Stimulated activated CD8-positive, alpha-beta memory T cell treated with anti-CD3 and anti-CD28 coated beads, Interleukin-4, amount 100 ng/mL, for 48 hours (primary cell): ENCODE measurements at places on chromosomes 5 and 9.

DNA sequence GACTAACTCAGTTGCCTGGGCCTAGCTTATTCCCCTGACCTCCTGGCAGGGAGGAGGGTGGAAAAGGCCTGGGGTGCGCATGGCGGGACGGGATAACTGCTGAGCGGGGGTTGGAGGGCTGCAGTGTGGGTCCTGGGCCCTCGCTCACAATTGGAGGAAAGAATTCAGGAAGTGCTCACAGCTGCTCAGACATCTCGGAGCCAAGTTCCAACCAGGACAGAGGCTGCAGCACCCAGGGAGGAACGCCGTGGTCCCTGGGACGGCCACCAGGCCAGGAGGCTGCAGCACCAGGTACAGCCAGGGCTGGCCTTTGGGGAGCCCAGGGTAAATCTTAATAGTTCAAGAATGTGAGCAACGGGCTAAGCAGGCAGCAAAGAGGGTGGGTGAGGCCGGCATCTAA lies at the start of gene SPAAR:
Gene SPAAR, plus strand, starts transcription at position 217 of the 400 bp plus-strand sequence. CDS start 974 bp downstream, outside the sequence.
- DNase-seq: no peak

GRCh38 chr5:140113180-140113698 lies 670 bp upstream of the PURA start:
- DNase-seq: peak; percentile 49

- peak; percentile 45 for DNase-seq
Observed at GRCh38 chr5:180494510-180495181, 467 bp downstream of the CNOT6 start.

- DNase-seq: no peak
Observed at GRCh38 chr5:33641744-33642505, 201.2 kb downstream of the TARS1 start.

DNA sequence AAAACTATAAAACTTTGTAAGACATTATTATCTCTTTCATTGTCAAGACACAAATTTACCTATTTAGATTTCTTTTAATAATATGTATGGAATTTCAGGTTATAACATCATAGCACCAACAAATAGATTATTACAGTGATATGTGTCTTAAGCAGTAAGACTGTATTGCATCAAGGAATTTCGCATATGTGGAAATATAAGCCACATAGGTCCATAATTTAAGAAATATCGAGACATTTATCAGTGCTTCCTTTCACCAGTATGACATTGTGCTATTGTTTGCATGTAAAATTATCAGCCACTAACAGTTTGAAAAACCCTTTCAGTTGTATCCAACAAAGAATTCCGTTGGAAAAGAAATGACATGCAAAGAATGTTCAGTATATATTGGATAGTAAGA lies 186.7 kb upstream of the RASA1 start:
- no peak for DNase-seq

GRCh38 chr9:34139477-34140146 lies 13.1 kb upstream of the DCAF12 start:
- DNase-seq: no peak

- no peak for DNase-seq
Observed at GRCh38 chr9:36433386-36433785, 33.3 kb upstream of the RNF38 start.

GRCh38 chr9:130334915-130335314 lies 69.4 kb downstream of the HMCN2 start:
- no peak for DNase-seq

GRCh38 chr5:95800553-95800952 lies 22.0 kb downstream of the GLRX start:
- no peak for DNase-seq
